CD4-positive, alpha-beta memory T cell (primary cell): ENCODE measurements at places on chromosomes 5 and 9. TPM values are rescaled to one million over a fixed set of nuclear protein-coding genes. Genes with fewer than 3 reads are reported as not detected.

The SLC6A19 gene
- not detected for polyA plus RNA-seq

The BARHL1 gene
- not detected for polyA plus RNA-seq

The SH3PXD2B gene
- polyA plus RNA-seq = not detected

The DMRT3 gene
- not detected for polyA plus RNA-seq

The FOXD4 gene
- polyA plus RNA-seq = not detected

The UNC5A gene
- polyA plus RNA-seq = not detected

The KIF20A gene
- not detected for polyA plus RNA-seq

The IL4 gene
- not detected for polyA plus RNA-seq

The SCGB3A2 gene
- polyA plus RNA-seq = not detected

The PCDHB5 gene
- not detected for polyA plus RNA-seq

The IFNA13 gene
- polyA plus RNA-seq = not detected

The KCNV2 gene
- polyA plus RNA-seq = not detected

The RGS3 gene
- 3.4 TPM for polyA plus RNA-seq

The PPP2R2B gene
- 9.5 TPM for polyA plus RNA-seq

The SLC36A3 gene
- polyA plus RNA-seq = not detected

The RNF38 gene
- polyA plus RNA-seq = 32.7 TPM

The ELAVL2 gene
- not detected for polyA plus RNA-seq
